ENCODE measurements at places on chromosomes 5 and 9.

DNA sequence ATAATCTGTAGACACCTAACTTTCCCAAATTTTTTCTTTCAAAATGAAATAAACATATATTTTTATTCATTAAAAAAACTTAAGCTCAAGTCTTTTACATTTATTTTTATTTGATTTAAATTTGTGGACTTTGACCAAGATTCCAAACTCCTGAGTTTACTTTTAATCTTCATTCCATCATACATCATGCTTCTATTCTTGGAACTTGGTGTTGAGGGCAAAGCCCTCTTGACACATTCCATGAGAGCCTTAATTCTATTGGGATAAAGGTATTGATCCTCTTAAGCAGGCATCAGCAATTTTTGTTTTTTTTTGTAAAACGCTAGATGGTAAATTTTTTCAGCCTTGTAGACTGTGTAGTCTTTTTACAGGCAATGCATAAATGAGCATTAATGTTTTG lies 53.6 kb downstream of the FBXO4 start:
- no peak overlapping the region for H3K4me3 ChIP-seq
- no peak for ATAC-seq
- H3K36me3 ChIP-seq = no peaks in the 10 kb centered on the region
- no peak overlapping the region for H3K27ac ChIP-seq
- no peaks in the 10 kb centered on the region for H3K4me1 ChIP-seq

- H3K27me3 ChIP-seq = peaks cover 6% of the 10 kb centered on the region
- no peak for ATAC-seq
- H3K4me1 ChIP-seq = no peaks in the 10 kb centered on the region
- H3K27ac ChIP-seq = no peak overlapping the region
- no peaks in the 10 kb centered on the region for H3K36me3 ChIP-seq
Measured at GRCh38 chr9:90919883-90920282, 118.3 kb downstream of the SYK start.

- no peaks in the 10 kb centered on the region for H3K36me3 ChIP-seq
- peaks cover 20% of the 10 kb centered on the region for H3K4me1 ChIP-seq
- no peak overlapping the region for H3K4me3 ChIP-seq
Measured at GRCh38 chr9:13943176-13943575, 370.8 kb downstream of the NFIB start.

DNA sequence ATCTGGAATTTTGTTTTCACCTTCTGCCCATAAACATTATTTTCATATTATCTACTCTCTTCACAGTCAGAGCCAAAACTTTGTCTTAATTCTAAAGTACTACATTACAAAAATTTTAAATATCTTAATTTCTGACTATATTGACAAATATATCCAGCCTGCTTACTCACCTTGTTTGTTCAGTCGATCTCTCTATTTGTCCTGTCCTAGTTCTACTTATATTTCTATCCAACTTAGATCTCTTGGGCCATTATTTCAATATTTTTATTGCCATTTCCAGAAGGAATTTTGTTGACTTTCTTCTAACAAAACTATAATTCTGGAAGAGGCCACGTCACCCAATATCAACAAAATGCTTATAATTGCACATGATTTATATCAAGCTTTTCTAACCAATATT lies 652.8 kb upstream of the CTNND2 start:
- H3K4me1 ChIP-seq = no peaks in the 10 kb centered on the region
- no peaks in the 10 kb centered on the region for H3K27me3 ChIP-seq
- no peak for ATAC-seq

DNA sequence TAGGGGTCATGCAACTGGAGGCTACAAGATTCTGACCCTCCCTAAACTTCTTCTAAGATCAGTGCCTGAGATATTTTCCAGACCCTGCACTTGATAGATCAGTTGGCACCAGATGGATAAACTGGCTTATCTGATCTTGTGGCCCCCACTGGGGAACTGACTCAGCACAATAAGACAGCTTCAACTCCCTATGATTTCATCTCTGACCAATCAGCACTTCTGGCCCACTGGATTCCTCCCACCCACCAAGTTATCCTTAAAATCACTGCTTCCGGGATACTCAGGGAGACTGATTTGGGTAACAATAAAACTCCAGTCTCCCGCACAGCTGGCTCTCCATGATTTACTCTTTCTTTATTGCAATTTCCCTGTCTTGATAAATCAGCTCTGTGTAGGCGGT lies 2180.4 kb upstream of the WWC1 start:
- H3K4me3 ChIP-seq = no peak overlapping the region
- H3K36me3 ChIP-seq = no peaks in the 10 kb centered on the region
- no peaks in the 10 kb centered on the region for H3K4me1 ChIP-seq
- no peak for ATAC-seq

GRCh38 chr5:112581811-112582320 lies 155.8 kb upstream of the APC start:
- no peaks in the 10 kb centered on the region for H3K36me3 ChIP-seq
- H3K4me3 ChIP-seq = no peak overlapping the region
- H3K27me3 ChIP-seq = no peaks in the 10 kb centered on the region
- ATAC-seq = no peak
- no peak overlapping the region for H3K27ac ChIP-seq

- H3K27me3 ChIP-seq = no peaks in the 10 kb centered on the region
- no peak overlapping the region for H3K27ac ChIP-seq
- no peaks in the 10 kb centered on the region for H3K36me3 ChIP-seq
- ATAC-seq = no peak
Measured at GRCh38 chr9:83935276-83935935, 14.2 kb upstream of the KIF27 start.

DNA sequence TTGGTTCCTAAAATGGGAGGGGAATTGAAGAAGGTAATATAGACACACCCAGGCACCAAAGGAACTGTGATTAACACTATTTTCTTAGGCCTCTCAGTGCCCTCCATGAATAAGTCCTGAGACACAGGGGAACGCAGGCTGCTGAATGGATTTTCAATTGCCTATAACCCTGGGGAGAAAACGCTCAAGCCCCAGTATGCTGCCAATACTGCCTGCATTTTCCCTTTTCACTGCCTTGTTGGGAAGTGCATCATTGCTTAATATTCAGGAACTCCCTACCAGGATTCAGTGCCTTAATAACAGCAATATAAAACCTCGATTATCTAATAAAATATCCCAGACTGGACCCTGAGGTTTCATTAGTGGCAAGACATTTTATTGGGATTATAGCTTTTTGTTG lies 25.4 kb downstream of the APBA1 start:
- no peaks in the 10 kb centered on the region for H3K4me1 ChIP-seq
- H3K27me3 ChIP-seq = no peaks in the 10 kb centered on the region

GRCh38 chr5:143887903-143888665 lies 76.1 kb downstream of the HMHB1 start:
- no peak overlapping the region for H3K27ac ChIP-seq
- no peaks in the 10 kb centered on the region for H3K27me3 ChIP-seq
- H3K4me3 ChIP-seq = no peak overlapping the region
- no peak for ATAC-seq
- H3K36me3 ChIP-seq = no peaks in the 10 kb centered on the region

- H3K36me3 ChIP-seq = no peaks in the 10 kb centered on the region
- no peak overlapping the region for H3K27ac ChIP-seq
- H3K4me3 ChIP-seq = no peak overlapping the region
Measured at GRCh38 chr5:177542816-177543465, 11.4 kb downstream of the FAM193B start.

DNA sequence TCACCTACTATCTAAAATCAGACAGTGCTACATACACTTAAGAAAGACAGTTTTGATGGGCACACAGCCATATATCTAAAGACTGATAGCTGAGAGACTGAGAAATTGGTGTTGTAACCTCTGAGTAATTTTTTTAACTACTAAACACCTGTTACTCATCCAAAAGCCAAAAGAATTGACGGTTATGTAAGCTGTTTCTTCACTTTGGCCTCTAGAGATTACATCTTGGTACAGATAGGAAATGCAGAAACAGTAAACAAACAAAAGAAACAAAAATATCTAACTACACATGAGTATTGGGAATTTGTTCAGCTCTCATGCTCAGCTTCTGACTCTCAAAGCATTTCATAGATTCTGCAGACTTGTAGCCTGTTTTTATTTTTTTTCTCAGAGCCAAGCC lies 152.1 kb upstream of the GAS1 start:
- peak; percentile 71 for ATAC-seq
- H3K27ac ChIP-seq = no peak overlapping the region
- H3K4me3 ChIP-seq = no peak overlapping the region

- no peaks in the 10 kb centered on the region for H3K27me3 ChIP-seq
- peaks cover 15% of the 10 kb centered on the region for H3K4me1 ChIP-seq
- H3K27ac ChIP-seq = no peak overlapping the region
- no peak for ATAC-seq
Measured at GRCh38 chr5:15014809-15015208, 143.2 kb upstream of the ANKH start.

- H3K36me3 ChIP-seq = no peaks in the 10 kb centered on the region
- no peaks in the 10 kb centered on the region for H3K27me3 ChIP-seq
- H3K27ac ChIP-seq = no peak overlapping the region
- no peak for ATAC-seq
- no peak overlapping the region for H3K4me3 ChIP-seq
- no peaks in the 10 kb centered on the region for H3K4me1 ChIP-seq
Measured at GRCh38 chr9:107946364-107947141, 457.0 kb upstream of the KLF4 start.

DNA sequence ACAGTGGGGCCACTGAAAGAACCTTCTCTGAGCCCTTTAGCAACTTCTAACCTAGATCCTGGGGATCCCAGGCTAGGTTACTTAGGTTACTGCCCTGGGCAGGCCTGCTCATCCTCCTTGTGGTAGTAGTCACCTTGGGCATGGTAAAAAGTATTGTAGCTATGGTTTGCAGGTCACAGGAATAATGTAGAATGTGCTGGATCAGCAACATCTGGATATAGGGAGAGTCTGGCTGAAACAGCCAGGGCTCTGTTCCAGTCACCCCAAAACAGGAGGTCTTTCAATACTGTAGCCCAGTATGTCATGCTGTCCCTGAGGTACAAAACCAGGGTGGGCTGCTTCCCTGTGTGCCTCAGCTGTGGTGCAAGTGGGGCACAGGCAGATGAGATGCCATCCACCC lies 33.6 kb downstream of the UGT3A2 start:
- H3K27ac ChIP-seq = no peak overlapping the region
- no peaks in the 10 kb centered on the region for H3K27me3 ChIP-seq
- H3K36me3 ChIP-seq = no peaks in the 10 kb centered on the region
- H3K4me3 ChIP-seq = no peak overlapping the region
- H3K4me1 ChIP-seq = no peaks in the 10 kb centered on the region

DNA sequence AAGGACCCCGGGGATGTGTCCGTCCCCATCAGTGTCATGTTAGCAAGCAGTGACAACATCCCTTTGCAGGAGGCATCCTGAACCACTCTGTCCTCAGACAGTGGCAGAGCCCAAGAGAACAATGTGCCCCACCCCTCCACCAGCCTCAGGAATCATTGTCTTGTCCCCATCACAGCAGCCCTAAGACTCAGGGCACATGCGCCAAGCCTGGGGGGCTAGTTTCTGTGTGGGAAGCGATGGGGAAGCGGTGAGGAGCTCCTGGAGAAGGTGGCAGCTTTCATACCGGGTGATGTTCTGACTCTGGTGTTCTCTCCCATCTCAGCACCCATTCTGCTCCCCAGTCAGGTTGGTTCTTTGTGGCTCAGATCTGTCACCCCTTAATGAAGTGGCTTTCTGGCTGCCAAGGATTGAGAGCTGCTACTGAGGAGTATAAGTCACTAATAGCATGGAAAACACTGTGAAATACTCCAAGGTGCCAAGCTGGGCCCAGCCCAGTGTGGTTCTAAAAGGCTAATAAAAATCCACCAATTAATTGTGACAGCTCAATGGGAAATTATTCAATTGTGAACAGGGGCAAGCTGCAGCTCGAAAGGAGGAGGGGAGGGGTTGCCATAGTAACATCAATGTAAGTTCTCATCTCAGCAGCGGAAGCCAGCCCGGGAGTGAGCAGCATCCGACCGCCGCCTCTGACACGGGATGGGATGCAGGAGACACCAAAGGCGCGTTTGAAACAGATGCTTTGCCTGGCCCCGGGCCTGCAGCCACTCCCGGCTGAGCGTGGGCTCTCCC lies 4.7 kb downstream of the QRFP start:
- peak; percentile 39 for ATAC-seq
- peaks cover 57% of the 10 kb centered on the region for H3K4me1 ChIP-seq
- no peak overlapping the region for H3K4me3 ChIP-seq
- no peaks in the 10 kb centered on the region for H3K27me3 ChIP-seq

- ATAC-seq = no peak
- H3K27ac ChIP-seq = peak overlapping the region; percentile 37
- no peaks in the 10 kb centered on the region for H3K27me3 ChIP-seq
- no peaks in the 10 kb centered on the region for H3K36me3 ChIP-seq
- H3K4me1 ChIP-seq = peaks cover 5% of the 10 kb centered on the region
- H3K4me3 ChIP-seq = no peak overlapping the region
Measured at GRCh38 chr5:151896031-151896691, 28.5 kb downstream of the GLRA1 start.

DNA sequence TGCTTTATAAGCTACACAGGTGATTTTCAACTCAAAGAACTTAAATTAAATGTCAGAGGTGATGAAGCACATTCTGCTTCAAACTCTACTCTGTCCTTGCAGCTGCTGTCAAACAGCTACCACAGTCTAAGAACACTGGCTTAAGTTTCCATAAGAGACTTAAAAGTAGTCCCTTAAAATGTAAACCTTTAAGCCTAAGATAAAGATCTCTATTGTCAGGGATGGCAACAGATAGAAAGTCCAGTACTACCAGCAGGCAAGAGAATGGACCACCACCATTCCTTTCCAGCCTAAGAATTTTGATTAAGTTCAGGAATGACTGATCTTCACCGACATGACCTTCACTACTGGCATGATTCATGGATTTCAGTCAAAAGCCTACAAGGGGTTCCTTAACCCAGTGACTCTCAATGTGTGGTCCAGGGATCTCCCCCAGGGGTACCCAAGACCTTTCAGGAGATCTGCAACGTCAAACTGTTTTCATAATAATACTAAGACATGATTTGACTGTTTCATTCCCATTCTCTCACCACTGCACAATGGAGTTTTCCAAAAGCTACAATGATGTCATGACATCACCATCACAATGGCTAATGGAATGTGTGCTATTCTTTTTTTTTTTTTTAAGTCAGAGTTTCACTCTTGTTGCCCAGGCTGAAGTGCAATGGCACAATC lies 41.1 kb upstream of the PLPP6 start:
- H3K4me1 ChIP-seq = no peaks in the 10 kb centered on the region
- H3K27me3 ChIP-seq = no peaks in the 10 kb centered on the region
- no peaks in the 10 kb centered on the region for H3K36me3 ChIP-seq
- ATAC-seq = no peak
- no peak overlapping the region for H3K27ac ChIP-seq
- no peak overlapping the region for H3K4me3 ChIP-seq

DNA sequence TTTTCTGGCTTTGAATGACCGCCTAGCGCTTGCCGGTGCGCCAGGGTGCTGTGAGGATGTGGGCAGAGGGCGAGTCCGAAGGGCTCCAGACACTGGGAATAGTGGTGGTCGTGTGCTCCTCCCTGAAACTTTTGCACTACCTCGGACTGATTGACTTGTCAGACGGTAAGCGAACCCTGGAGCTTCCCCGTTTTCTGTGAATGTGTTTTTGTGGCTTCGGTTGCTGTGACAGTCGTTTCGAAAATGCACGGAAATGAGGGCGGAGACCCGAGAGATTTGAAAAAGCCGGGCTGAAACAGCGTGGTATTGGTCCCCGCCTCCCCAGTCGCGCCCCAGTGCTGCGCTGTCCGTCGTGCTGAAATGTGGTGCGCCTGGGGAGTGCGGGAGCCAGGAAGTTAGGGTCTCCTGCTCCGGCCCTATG lies 102.5 kb upstream of the GABRP start:
- no peaks in the 10 kb centered on the region for H3K4me1 ChIP-seq
- H3K4me3 ChIP-seq = no peak overlapping the region
- no peaks in the 10 kb centered on the region for H3K36me3 ChIP-seq
- no peak for ATAC-seq

Data from gastroesophageal sphincter (tissue), 4 donors.